ENCODE measurements at places on chromosomes 12 and 14.

- no peak for DNase-seq
Observed at GRCh38 chr12:93008044-93008778, 79.1 kb upstream of the EEA1 start.

DNA sequence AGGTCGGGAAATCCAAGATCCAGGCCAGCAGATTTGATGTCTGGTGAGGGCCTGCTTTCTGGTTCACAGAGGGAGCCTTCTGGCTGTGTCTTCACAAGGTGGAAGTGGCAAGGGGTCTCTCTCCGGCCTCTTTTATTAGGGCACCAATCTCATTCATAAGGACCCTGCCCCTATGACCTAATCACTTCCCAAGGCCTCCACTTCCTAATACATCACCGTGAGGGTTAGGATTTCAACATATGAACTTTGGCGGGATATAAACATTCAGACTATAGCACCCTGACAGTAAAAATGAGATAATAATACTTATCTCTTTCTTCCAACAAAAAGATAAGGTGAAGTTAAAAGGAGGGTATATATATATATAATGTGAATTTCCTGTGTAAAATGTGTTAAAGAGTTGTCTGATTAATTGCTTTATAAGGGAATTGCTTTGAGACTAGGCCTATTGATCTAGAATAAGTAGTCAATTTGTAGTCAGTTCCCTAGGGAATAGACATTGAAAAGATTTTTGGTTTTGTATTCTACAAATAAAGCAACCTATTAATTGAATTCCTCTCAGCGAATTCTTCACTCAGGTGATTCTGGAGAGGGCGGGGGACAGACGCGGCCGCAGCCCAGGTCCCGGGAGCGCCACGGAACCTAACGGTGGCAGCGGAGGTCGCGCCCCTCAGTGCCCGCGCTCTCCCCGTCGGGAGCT lies 516 bp upstream of the LGALS3 start:
- DNase-seq, result no peak

DNA sequence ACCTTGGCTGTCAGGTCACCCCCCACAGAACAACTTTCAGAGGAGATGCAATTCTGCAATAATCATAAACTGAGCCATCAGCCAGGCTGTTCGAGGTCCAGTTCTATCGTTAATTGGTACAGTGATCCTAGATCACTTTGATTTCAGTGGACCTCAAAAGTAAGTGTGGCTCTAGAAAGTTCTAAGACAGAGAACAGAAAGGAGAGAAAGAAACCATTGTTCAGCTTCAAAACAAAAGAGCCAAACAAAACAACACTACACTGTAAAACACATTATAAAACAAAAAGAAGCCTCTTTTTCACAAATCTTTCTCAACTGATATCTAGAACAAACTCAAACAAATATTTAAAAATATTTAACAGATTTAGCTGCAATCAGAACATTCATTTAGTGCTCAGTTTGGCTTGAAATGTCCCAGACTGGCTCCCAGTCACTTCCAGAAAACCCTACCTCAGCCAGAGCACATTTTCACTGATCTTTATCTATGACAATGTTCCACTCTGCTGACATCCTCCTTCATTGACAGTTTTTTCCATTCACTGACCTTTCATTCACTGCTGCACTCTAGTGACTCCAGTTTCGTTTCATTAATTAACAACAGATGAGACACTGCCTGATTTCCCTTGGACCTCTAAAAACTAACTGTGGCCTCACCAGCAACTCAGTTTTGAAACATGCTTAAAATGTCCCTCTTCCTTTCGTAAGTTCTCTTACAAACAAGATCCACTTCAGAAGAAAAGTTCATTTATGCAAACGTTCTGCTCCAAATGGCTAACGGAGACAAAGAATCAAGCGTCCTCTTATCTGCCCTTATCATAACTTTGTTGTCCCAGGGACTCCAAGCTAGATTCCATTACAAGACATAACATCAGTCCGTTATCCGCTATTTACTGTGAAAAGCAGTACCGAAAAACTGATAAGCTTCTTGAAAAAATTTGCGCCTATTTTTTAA lies 56.8 kb downstream of the DUSP16 start:
- DNase-seq, result no peak

- peak; percentile 44 for DNase-seq
Observed at GRCh38 chr14:24816011-24816928, 182.3 kb upstream of the GZMB start.

- no peak for DNase-seq
Observed at GRCh38 chr12:3078086-3078820, 1.1 kb downstream of the TSPAN9 start.

- DNase-seq, result no peak
Observed at GRCh38 chr12:122979001-122979907, 1.2 kb upstream of the ARL6IP4 start.

GRCh38 chr12:19801941-19802340 lies 362.6 kb downstream of the AEBP2 start:
- DNase-seq, result no peak

DNA sequence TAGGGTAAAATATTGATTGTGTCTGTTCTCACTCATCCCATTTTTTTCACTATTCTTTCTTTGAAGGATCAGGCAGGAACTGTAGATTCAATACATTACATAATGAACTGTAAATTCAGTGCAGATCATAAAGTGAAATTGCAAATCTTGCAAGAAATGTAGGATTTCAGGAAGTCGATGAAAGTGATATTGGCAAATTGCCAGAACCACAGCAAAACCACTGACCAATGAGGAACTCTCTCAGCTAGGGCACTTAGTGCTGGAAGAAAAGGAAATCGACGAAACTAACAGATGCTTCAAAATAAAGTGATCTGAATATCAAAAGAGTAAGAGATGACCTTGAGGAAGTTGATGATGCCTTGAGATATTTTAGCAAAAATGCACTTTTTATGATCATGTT lies 157.6 kb downstream of the AACS start:
- DNase-seq, result no peak

DNA sequence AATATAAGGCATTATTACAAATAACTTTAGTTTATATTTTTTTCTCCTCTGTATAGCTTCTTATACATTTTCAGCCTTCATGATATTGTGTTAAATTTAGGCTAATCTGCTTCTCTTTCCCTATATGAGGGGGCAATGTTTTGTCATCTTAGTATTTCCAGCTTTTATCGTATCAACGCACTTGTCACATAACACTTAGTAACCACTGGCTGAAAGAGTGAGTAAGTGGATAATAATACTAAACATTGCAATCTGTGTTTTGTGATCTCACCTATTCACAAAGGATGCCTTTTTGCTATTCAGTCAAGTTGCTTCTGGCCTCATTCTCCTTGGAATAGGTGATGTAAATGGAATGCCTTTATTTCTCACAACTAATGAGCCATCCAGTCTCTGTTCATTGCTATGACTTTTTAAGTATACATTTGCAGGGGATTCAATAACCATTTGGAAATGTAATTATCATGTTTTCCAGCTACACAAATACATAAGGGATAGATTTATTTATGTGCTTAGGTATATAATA lies 260.9 kb downstream of the BMP4 start:
- no peak for DNase-seq
